ENCODE measurements at places on chromosomes 4 and X. TPM values are rescaled to one million over a fixed set of nuclear protein-coding genes. Genes with fewer than 3 reads are reported as not detected.

- no peak for DNase-seq
Observed at GRCh38 chrX:132786217-132786616, 172.2 kb downstream of the HS6ST2 start.

GRCh38 chr4:142944565-142944964 is 98.5 kb upstream of the INPP4B start:
- DNase-seq = no peak

DNA sequence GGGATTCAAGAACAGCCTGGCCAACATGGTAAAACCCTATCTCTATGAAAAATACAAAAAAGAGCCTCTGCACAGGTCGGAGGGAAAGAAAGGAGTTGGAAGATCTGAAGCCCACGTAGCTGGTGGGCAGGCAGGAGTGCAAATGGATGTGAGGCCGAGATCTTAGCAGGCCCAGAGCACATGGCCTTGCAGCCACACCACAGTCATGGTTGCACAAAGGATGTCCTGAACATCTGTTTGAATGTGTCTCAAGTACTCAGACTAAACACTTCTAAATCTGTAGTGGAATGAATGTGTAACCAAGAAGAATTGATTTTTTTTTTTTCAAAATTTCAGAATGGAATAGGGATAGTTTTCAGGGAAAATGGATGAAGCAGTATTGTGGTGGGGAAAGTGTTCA is 10.8 kb downstream of the CA5B start:
- DNase-seq = no peak

- no peak for DNase-seq
Observed at GRCh38 chr4:8037150-8037769, 97.6 kb upstream of the AFAP1 start.

DNA sequence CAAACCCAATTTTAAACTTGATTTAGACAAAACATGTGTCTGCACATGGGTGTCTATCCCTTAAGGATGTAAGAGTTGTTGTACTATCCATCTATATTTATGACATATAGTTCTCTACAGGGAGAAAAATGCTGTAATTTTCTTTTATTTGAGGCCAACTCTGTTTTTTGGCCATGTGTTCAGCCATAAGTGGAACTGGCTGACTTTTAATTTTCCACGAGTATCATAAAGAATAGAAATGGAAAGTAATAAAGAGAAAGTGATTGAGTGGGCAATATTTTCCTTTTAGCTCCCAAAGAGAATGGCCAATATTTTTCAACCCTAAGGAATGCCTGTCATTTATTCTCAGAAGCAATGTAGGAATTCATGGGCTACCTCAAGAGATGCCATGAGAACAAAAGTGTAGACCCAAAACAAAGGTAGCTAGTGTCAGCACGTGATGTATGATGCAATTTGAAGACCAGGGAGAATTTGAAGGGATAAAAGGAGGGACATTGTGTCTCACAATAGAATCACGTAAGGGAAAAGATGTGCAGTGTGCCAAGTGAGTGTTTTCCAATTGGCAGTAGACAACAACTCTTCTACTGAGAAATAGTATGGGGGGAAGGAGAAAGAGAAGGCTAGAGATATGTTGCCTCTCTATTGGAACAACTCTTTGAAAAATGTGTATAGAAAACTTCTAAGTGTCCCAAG is 27.8 kb upstream of the MXRA5 start:
- DNase-seq = no peak

The SHISA3 gene
- 12.8 TPM for total RNA-seq
